Activated naive CD4-positive, alpha-beta T cell (primary cell): ENCODE measurements at places on chromosomes 11 and 22.

GRCh38 chr11:120465921-120466534 is 45.5 kb upstream of the GRIK4 start:
- no peak for DNase-seq

DNA sequence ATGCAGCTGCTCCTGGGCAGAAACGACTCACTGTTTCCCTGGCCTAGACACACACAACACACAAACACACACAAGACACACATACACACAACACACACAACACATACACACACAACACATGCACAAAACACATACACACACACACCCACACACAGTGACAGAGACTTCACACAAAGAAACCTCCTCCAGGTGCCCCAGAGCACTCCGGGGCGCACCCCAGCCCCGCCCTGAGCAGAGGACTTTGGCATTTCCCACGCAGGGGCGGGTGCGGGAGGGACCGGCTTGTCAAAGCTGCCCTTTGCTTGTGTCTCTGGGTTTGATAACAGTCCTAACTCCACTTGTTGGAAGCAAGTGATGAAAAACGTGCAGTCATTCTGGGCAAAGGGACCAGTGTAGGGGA is 6.5 kb downstream of the APOBEC3A start:
- DNase-seq = no peak

DNA sequence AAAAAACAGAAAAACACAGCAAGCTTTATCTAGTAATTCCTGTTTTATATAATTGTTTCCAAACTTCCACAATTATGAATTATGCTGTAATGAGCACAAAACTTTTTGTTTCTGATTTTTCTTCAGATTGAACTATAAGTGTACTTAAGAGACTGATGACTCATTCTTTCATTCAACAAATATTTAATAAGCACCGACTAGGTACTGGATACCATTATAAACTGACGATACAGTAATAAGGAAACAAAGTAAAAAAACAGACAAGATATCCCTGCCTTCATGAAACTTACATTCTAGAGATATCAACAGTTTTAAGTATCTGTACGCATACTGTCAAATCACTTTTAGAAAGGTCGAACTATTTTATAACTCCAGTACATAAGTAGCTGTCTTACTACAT is 78.6 kb downstream of the ME3 start:
- no peak for DNase-seq

DNA sequence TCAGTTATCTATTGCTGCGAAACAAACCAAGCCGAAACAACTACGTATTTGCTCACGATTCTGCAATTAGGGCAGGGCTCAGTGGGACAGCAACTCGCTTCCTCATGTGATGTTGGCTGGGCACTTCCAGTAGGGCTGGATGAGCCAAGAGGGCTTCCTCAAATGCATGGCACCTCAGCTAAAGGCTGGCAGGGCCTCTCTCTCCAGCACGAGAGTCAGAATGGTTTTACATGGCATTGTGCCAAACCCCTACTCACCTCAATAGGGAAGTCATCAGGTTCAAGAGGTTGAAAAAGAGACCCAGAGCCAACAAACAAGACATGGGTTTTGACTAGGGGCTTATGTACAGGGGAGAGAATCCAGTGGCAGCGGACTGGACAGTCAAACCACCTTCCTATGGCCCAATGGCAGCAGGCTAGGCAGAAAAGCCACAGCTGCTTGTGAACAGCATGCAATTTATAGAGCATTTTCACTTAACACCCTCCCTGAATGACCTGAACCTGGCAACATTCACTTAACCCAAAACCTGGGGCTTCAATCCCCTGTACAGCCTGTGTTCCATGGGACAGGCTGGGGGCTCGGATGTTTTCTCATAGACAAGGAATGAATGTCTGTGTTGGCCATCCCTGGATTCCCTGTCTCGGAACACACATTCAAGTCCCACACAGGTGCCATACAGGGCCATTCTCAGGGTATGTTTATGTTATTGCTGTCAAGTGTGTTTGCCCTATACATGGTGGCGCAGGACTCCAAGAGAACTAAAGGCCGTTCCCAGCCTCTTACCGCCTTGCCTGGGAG is 154.2 kb upstream of the NAV2 start:
- no peak for DNase-seq

DNA sequence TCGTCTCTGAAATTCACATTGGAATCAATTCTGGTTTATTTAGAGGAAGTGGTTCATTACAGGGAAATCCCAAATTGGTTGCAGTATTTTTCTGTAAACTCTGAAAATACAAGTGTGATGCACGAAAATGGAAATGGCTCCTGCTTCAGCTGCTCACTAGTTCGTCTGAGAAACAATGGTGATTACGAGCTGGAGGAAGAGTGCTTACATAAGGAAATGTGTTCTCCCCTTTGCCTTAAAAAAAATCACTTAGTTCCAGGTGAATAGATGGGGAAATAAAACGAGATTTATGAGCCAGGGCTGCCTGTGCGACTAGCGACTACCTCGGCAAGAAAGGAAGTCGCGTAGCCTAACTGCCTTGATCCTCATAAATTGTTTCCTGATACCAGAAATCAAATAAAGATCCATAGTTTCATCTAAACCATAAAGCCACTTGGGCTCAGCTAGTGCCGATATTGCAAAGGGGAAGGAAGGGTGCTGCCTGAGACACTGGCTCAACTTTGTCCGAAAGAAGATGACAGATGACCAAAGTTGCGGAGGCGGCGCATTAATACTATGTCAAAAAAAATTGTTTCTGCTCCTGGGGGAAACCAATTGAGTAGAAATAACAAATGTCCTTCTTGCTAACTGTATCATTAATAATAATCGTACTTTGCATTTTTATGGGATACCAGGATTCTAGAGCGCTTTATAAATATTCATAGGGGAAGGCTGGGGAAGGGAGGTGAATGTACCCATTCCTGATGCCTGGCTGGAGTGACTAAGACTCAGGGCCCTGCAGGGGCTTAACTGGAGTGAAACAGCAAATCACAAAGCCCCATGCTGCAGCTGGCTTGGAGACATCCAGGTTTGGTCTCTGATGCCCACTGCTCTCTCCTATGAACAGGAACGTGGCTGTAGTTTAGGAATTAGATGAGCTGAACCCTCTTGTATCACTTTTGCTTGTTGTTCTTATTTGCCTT is 185.7 kb downstream of the BLID start:
- DNase-seq = no peak

GRCh38 chr11:72792437-72793021 is 1.3 kb downstream of the STARD10 start:
- no peak for DNase-seq

DNA sequence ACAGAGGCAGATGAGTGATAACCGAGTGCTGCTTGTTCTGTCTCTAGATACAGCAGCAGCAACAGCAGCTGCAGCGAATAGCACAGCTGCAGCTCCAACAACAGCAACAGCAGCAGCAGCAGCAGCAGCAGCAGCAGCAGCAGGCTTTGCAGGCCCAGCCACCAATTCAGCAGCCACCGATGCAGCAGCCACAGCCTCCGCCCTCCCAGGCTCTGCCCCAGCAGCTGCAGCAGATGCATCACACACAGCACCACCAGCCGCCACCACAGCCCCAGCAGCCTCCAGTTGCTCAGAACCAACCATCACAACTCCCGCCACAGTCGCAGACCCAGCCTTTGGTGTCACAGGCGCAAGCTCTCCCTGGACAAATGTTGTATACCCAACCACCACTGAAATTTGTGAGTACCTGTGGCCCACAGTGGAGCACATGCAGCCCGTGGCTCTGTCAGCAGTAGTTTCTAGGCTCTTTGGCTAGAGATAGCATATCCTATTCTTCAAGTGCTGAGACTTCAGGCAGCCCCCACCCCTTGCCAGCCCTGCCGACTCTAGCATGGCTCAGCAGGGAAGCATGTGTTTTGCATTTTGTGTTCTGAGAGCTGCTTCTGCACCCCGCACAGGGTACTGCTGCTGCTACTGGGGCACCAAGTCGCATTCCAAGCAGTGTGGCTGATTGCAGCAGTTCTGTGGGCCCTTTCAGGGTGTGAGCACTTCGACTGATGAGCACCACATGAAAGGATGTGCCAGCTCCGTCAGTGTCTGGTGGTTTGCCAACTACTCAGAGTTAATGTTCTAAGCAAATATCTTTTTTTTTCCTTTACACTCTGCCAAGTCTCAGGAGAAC is 59.2 kb downstream of the MED15 start:
- no peak for DNase-seq

DNA sequence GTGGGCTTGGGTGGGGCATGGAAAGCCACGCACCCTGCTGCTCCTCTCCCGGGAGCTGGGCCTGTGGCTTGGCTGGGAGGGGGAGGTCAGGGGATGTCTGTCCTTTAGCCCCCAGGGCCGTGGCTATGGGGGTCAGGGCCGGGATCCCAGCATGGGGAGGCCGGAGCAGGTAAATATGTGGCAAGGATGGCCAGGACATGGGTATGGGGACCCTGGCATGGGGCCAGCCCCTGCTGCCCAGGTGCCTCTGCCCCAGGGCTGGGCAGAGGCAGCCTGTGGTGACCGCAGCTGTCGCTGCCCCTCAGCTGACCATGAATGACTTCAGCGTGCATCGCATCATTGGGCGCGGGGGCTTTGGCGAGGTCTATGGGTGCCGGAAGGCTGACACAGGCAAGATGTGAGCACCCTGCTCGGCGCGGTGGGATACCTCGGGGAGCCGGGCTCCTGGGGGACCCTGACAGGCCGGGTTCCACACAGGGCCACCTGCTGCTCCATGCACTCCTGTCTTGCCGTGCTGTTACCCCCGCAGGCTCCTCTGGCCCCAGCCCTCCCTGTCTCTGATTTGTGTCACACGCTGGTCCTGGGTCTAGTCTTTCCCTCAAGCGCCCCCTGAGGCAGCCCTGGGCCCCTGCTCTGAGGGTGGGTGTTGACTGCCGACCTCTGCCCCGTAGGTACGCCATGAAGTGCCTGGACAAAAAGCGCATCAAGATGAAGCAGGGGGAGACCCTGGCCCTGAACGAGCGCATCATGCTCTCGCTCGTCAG is 8.1 kb upstream of the ANKRD13D start:
- no peak for DNase-seq

DNA sequence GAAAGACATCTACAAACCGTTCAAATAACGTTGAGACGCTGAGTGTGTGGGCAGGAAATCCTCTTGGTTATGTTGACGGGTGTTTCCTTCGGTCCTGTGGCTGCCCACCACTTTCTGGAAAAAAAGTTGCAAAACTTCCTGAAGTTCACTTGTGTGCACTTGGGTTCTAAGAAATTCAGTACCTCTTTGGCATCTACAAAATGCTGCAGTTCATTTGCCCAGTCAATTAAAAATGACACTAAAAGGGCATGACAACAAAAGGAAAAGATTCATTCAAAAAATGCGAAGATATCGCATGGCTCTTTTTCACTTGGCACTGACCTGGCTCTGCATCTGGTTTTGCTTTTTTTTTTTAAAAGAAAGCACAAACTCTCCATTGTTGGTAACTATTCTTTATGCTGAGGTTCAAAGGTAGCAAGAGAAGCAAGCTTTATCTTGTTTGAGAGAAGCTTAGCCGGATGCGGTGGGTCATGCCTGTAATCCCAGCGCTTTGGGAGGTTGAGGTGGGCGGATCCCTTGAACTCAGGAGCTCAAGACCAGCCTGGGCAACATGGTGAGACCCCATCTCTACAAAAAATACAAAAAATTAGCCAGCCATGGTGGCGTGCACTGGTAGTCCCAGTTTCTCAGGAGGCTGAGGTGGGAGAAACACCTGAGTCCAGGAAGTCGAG is 10.6 kb upstream of the XBP1 start:
- DNase-seq = no peak

DNA sequence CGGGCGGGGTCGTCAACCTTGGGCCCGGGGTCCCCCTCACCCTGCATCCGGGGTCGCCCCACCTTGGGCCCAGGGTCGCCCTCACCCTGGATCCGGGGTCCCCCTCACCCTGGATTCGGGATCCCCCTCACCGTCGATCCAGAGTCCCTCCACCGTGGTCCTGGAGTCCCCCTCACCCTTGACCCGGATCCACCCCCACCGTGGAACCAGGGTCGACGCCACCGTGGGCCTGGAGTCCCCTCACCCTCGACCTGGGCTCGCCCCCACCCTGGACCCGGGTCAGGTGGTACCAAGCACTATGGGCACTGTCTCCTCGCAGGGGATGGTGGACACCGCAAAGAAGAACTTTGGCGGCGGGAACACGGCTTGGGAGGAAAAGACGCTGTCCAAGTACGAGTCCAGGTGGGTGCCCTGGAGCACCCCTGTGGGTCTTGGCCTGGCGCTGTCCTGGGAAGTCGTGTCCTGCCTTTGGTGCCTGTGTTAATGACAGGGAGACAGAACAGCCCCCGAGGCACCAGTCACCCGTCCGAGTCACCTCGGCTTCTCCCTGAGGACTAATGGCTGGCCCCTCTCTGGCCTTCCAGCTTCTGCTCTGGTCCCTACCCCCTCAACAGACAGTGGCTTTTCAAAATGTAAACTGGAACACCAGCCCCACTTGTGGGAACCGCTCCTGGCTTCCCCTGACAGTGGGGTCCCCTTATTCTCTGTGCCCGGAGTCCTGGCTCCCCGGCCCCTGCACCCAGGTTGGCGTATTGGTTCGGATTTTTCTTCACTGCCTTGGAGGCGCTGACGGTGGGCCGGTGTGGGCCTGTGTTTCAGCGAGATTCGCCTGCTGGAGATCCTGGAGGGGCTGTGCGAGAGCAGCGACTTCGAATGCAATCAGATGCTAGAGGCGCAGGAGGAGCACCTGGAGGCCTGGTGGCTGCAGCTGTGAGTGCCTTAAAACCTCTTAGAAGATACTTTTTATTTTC is 762 bp downstream of the CRELD2 start:
- no peak for DNase-seq

DNA sequence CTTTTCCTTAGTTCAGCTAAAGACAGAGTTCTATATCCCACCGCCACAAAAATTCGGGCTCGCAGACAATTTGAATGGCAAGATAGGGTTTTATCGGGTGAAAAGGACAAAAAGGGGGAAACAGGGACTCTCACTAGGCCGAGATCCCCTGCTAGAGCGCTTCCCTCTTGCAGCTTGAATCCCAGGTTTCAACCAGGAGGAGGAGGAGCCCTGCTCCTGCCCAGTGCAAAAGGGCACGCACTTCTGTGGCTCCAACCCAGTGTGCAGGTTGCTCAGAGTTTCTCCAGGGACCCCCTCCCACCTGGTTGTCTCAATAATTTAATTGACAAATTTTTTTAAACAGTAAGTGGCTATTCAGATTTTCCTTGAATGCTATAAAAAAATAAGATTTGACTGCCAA is 152.6 kb upstream of the LUZP2 start:
- DNase-seq = no peak

GRCh38 chr11:35318977-35319925 is 100.1 kb downstream of the SLC1A2 start:
- no peak for DNase-seq

DNA sequence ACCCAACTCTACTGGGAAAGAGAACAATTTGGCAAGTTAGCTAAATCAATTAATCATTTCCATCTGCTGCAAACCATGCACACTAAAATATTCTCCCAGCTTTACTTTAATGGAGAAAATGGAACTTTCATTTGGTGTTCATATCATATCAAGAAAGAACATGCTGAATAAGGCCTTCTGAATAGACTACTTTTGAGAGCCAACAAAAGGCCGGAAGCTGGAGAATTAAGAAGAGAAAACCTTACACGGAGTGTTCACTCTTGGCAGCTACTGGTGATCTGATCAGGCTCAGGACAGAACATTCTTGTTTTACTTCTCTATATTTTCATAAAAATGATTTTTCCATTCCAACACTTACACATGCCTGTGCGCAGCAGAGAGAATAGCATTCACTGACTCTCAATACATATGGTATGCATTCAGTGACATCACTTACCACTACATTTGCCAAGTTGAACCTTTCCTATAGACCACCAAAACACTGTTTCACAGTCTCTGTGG is 165.3 kb downstream of the TTC28 start:
- DNase-seq = no peak
